Sciatic nerve (tissue), 2 donors: ENCODE measurements at places on chromosomes 7 and 10.

DNA sequence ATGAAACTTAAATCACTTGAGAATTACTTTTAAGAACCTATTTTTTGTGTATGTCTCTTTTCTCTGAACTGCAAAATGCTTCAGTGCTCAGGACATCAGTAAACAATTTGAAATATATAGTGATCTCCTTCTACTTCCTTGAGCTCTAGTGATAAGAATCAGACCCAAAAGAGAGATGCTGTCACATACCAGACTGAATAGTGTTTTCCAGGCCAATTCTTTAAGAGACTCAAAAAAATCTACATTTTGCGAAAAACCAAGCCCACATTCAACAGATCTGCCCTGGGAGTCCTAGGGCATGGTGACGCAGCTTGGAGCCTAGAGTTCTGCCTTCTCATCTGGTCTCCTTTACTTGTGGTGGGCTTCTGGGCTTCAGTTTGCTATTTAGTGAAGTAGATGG is 72.1 kb upstream of the SLC13A1 start:
- DNase-seq, result no peak

GRCh38 chr10:13803566-13804554 is 217.1 kb downstream of the PRPF18 start:
- DNase-seq, result no peak

DNA sequence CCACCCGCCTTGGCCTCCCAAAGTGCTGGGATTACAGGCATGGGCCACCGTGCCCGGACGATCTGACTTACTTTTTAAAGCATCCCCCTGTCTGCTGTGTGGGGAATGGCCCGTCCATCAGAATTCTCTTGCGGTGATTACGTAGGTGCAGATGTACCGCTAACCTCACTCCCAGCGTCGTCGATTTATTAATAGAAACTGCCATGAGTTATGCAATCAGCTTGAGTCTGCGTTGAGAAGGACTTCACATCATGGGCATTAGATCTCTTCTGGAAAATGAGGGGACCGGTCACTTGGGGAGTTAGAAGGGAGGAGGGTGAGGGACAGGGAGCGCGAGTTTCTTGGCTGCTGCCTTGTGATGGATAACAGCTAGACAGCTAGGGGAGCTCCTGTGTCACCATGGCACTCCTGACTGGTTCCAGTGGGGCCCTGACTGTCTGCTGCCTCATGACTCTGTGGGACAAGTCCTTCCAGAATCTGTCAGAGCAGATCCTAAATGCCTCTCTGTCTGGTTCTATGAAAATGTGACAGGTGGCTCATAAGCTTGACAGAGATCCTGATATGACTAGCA is 35.2 kb downstream of the POR start:
- DNase-seq, result no peak

- DNase-seq, result no peak
Observed at GRCh38 chr7:29839921-29840320, 33.6 kb downstream of the WIPF3 start.

DNA sequence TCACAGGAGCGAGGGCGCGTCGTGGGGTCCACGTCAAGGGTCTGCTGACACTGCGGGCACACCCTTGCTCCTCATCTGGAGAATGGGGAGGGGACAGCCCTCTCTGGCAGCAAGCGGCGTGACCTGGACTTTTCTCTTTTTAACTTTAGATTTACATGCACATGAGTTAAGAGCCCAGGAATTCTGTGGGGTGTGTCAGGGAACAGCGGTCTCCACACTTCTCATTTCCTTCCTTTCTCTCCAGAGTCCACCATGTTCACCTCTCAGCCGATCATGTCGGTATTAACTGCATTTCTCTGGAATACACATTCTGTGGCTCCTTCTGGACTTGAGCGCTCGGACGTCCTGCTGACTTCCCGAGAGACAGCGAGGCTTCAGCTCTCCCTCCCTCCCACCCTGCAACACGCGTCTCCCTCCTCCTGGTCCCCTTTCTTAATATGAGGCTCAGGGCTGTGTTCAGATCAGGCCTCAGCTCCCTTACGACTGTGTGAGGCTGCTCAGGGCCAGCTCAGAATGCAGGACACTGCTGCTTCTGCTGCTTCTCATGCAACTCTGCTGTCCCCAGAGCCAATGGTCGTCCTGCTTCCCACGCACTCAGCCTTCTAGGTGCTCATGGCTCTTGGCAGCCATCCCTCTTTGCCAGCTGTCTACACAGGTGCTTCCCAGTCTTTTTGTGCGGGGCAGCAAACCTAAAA is 261.3 kb downstream of the ELFN1 start:
- DNase-seq, result no peak

DNA sequence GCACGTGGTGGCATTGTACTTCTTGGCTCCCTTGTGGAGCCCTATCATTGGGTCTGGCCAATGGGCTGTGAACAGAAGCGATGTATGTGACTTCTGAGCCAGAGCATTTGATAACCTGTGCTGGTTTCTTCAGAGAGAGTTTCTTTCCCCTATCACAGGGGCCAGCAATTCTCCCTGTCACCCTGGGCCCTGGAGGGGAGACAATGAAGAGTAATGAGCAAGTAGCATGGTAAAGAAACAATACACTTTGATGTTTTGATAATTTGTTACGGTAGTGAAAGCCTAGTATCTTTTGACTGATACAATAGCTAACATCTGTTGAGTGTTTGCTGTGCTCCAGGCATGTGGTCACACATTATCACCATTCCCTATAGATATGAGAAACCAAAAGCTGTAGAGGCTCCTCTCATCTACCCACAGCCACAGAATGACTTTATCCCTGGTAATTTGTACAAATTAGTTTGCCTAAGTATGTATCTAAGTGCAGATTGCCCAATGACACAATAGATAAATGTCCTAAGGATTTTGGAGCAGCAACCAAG is 113.4 kb upstream of the SVIL start:
- DNase-seq, result no peak

GRCh38 chr7:138468244-138469123 is 8.4 kb downstream of the TRIM24 start:
- DNase-seq, result no peak

GRCh38 chr10:58515291-58515941 is 2.7 kb downstream of the BICC1 start:
- DNase-seq, result no peak

- no peak for DNase-seq
Observed at GRCh38 chr7:122942059-122942458, 53.4 kb downstream of the TAS2R16 start.
